ENCODE measurements at places on chromosomes 2 and 18. TPM values are rescaled to one million over a fixed set of nuclear protein-coding genes. Genes with fewer than 3 reads are reported as not detected.
A peak's percentile ranks its signal among the peaks of the same experiment; 100 is the strongest.

GRCh38 chr2:74502147-74502719 is 2.8 kb upstream of the LBX2 start:
- peak; percentile 74 for DNase-seq

GRCh38 chr18:80140455-80140985 is 31.5 kb downstream of the ADNP2 start:
- no peak for DNase-seq

GRCh38 chr2:72081451-72081850 is 66.2 kb downstream of the CYP26B1 start:
- DNase-seq: no peak

Gene PLCL1
- polyA plus RNA-seq: 3.3 TPM

Gene HRH4
- polyA plus RNA-seq: 0.19 TPM

Gene ALLC
- not detected for polyA plus RNA-seq

Gene FABP1
- polyA plus RNA-seq: 881 TPM
